Prostate gland (tissue), 2 donors: ENCODE measurements at places on chromosomes 11 and 22. TPM values are rescaled to one million over a fixed set of nuclear protein-coding genes. Genes with fewer than 3 reads are reported as not detected.
A peak's percentile ranks its signal among the peaks of the same experiment; 100 is the strongest.

SORL1 gene
- total RNA-seq: 97.6 TPM

DNA sequence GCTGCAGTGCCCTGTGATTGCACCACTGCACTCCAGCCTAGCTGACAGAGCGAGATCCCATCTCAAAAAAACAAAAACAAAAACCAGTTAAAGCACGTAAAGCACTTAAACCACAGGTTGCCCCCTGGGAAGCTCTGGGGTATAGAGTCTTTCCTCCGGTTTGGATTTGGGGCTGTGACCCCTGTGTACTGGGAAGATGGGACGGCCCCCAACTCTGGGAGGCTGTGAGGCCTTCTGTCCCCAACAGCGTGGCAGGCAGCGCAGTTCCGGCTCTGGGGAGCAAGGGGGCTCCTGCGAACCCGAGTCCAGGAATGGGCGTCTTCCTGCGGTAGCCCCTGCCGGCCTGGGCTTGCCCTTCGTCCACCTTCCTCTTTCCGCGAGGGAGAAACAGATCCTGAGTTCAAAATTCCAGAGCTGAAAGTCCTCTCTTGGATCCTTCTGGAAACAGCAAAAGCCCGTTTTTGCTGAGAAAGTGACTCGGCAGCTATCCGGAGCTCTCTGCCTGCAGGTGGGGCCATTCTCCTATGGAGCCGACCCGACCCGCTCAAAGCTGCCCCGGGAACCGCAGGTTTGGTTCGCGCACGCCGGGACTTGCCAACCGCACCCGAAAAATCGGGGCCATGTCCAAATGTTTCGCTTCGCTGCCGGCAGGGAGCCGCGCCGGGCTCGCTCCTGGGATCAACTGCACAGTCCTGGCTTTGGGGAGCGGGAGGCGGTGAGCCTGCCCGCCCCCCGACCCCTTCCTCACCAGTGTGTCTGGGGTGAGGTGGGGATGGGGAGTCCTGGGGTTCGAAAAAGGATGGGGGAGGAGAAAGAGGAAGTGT lies 36.3 kb upstream of the POLA2 start:
- DNase-seq: peak; percentile 53

DNA sequence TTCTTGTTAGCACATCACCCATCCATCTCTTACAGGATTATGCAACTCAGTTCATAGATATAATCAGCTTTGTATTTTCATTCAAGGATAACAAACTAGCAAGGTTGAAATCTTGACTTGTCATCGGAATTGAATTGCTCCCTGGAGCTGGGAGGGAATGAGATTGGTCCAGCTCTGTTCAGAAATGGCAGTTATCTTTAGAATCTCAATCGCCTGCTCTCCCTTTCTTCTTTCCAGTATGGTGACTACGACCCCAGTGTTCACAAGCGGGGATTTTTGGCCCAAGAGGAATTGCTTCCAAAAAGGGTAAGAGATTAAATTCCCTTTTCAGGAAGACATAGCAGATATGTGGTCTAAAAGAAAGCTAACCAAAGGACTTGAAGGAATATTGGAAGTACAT lies 51.0 kb downstream of the NF2 start:
- no peak for DNase-seq

DNA sequence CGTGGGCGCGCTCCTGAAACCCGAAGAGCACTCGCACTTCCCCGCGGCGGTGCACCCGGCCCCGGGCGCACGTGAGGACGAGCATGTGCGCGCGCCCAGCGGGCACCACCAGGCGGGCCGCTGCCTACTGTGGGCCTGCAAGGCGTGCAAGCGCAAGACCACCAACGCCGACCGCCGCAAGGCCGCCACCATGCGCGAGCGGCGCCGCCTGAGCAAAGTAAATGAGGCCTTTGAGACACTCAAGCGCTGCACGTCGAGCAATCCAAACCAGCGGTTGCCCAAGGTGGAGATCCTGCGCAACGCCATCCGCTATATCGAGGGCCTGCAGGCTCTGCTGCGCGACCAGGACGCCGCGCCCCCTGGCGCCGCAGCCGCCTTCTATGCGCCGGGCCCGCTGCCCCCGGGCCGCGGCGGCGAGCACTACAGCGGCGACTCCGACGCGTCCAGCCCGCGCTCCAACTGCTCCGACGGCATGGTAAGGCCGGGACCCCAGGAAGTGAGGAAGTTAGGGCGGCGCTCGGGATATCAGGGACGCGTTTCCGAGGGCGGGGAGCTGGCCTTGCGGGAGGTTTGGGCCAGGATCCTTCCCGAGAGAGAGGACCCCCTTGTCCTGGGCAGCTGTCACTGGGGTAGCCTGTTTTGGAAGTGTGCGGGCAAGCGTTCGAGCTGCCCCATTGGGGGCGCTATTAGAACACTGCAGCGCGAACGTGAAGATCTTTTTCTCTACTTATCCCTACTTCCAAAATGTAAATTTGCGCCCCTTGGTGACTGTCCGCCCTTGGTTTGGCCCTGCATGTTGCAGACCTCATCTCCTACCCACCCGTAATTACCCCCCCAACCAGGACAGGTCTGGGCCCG lies 796 bp downstream of the MYOD1 start:
- DNase-seq: no peak

DNA sequence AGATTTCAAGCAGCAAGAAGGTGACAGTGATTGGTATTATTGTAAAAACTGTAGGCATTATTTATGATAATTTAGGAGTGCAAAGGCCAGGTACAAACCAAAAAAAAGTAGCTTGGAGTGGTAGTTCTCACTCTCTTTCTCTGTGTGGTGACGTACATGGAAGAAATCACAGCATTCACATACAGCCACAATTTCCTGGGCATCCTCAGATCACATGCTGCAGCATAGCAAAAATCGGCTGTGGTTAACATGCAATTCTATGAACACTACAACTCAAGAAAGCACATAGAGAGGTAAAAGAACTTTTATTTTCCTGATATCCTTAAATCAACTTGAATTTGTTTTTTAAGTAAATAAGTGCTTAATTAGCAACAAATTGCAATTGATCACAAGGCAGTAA lies 875.8 kb downstream of the DLG2 start:
- no peak for DNase-seq

- no peak for DNase-seq
Observed at GRCh38 chr22:29461263-29461662, 18.8 kb upstream of the NEFH start.

GLYAT gene
- total RNA-seq: not detected

CDC45 gene
- total RNA-seq: 2.0 TPM

GRCh38 chr11:64694821-64695365 lies 28.1 kb downstream of the NRXN2 start:
- no peak for DNase-seq

DNA sequence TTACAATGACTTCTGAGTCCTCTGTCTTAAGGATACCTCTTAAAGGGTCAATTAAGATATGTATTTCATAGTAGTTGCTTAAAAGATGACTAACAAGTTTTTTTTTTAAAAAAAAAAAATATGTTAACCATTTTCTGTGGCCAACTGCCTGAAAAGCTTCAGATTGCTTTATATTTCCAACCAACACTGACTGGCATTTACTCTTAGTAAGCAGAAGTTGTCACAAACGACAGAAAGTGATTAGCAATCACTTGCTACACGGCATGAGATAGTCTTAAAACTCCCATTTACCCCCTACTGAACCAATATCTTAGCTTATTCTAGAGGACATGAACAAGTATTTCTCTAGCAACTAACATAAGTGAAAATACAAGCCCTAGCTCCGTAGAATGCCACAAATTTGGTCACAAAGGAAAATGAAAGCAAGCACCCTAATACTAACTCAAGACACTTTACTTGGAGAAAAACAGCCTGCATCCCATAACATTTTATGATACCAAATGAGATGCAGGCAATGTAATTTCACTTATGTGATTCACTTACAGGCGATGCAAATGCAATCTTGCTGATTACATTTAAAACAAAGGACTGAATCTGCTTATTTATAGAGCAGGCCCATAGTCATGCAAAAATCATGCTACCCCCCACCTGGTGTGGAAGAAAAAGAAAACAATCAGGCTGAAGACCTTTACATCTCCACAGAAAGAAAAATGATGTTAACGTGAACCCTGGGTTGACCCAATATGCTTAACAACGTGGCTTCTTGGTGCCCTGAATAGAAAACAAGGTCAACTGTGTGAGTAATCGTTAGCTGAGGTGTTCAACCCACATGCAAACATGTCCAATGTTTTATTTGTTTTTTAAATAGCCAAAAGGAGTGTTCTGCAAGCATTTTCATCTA lies 25.7 kb downstream of the MPPED2 start:
- DNase-seq: no peak

DNA sequence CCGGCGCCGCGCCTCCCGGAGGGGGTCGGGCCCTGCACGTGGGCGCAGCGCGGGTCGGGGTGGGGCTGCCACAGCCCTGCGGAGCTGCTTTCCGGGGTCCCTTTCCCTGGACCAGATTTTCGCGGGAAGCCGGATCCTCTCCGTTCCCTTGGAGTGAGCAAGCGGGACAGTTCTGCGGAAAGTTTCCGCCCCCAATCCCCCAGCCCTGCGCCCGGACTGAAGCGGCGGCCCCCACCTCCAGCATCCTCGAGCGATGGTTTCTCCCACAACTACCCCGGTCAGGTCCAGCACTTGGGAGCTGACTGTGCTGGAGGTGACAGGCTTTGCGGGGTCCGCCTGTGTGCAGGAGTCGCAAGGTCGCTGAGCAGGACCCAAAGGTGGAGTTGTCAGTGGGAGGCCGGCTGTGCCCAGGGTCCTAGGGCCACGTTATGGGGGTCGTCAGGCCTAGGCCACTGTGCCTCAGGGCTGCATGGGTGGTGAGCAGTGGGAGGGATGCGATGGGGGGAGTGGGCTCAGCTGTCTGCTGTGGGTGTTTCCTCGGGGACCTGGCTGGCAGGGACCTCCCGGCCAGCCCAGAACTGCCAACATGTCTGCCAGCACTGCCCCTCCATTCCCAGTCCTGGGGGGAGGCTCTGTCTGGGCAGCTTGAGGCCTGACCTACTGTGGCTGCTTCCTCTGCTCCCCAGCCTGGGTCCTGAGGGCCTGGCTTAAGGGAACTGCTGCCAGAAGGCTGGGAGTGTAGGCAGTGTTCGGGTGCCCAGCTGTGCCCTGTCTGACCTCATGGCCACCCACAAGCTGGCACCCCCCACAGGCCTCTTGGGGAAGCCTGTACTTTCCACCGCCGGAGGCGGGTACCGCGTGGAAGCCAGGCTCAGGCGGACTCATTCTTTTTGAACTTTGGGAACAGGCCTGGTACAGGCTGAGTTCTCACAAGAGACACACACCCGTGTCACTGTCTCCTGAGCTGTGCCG lies 726 bp downstream of the ST3GAL4 start:
- no peak for DNase-seq

GRCh38 chr11:85619499-85619898 lies 7.6 kb downstream of the DLG2 start:
- DNase-seq: no peak

DNA sequence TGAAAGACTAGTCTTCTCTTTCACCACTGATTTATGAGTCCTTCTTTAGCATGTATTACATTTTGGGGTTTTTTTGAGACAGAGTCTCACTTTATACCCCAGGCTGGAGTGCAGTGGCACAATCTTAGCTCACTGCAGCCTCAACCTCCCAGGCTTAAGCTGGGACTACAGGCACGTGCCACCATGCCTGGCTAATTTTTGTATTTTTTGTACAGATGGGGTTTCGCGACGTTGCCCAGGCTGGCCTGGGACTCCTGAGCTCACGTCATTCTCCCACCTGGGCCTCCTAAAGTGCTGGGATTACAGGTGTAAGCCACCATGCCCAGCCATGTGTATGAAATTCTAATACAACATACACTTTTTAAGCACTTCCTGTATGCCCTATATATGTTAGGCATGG lies 26.3 kb upstream of the CXCR5 start:
- DNase-seq: no peak

SLC25A22 gene
- total RNA-seq: 21.2 TPM

- no peak for DNase-seq
Observed at GRCh38 chr22:49955581-49956417, 4.8 kb upstream of the PIM3 start.

CNIH2 gene
- not detected for total RNA-seq

- DNase-seq: no peak
Observed at GRCh38 chr11:80024119-80024518, 583.3 kb upstream of the TENM4 start.

- DNase-seq: no peak
Observed at GRCh38 chr11:65615950-65616574, 486 bp downstream of the PCNX3 start.

DNA sequence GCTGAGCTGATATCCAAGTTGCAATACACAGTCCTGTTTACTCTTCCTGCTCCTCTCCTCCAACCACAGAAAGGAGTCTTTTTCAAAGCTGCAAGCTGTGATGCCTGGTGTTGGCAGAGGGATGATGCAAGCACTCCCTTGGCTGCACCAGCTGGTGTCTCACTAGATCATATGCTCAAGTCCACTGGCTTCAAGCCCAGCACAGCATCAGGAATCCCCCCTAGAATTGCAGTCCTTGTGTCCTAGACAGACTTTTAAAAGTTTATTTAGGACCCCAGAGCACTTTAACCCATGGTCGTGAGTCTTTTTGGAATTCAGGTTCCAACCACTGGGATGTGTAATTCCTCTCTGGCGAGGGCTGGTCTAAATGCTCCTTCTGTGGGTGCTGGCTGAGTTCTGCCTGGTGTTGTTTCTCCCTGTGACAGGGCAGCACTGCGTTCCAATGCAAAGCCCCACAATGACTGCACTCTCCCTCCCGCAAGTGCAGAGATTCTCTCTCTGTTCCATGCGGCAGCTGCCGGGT lies 1.9 kb upstream of the HEPN1 start:
- DNase-seq: no peak

SLC5A12 gene
- total RNA-seq: not detected

- no peak for DNase-seq
Observed at GRCh38 chr11:120529214-120529613, 17.7 kb downstream of the GRIK4 start.

DNA sequence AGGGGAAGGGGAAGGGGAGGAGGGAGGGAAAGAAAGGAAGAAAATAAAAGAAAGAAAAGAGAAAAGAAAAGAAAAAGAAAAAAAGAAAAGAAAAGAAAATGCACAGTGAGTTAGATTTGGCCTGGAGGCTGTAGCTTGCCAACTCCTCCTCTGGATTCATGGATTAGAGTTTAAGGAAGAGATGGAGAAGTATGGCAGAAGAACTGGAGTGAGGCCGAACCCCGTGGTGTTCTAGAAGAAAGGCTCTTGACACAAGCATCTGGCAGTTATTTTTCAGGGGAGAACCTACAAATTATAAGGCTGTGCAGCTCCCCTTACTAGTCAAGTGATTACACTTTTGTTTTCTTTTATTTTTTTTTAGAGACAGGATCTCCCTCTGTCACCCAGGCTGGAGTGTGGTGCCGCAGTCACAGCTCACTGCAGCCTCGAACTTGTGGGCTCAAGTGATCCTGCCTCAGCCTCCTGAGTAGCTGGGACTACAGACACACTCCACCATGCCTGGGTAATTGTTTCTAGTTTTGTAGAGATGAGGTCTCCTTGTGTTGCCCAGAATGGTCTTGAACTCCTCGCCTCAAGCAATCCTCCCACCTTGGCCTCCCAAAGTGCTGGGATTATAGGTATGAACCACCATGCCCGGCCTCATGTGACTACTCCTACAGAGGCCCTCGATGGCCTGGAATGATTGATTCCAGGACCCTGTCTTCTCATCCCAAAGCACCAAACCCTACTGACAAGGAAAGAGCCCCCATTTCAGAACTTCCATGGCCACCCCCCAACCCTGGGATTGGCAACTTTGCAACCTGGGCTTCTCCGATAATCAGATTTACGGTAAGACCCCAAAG lies 19.5 kb downstream of the ZNF74 start:
- no peak for DNase-seq
